NCI-H2029 treated with DMSO at 0.1 percent for 48 hours (cell line): ENCODE measurements at places on chromosomes 2 and 18.
A peak's percentile ranks its signal among the peaks of the same experiment; 100 is the strongest.

GRCh38 chr18:12023375-12023774 is 42.1 kb downstream of the IMPA2 start:
- no peak for DNase-seq

- no peak for DNase-seq
Measured at GRCh38 chr2:211084352-211084751, 528.0 kb downstream of the CPS1 start.

DNA sequence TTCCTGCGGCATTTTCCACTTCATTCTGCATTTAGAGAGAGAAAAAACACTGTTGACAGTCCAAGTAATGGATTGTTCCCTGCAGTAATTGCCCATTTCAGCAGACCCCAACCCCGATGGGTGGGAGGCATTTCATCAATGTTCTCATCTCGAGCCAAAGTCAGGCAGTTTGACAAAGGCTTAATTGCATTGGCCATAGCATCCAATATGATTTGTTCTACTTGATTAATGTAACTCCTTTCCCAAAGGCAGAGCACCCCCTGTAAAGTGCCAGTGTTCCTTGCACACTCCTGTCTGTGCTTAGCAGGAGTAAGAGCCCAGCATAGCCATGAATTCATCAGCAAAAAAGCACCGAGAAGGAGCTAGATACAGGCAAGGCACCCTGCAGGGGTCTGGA is 174.4 kb downstream of the SEPTIN10 start:
- DNase-seq, result no peak

DNA sequence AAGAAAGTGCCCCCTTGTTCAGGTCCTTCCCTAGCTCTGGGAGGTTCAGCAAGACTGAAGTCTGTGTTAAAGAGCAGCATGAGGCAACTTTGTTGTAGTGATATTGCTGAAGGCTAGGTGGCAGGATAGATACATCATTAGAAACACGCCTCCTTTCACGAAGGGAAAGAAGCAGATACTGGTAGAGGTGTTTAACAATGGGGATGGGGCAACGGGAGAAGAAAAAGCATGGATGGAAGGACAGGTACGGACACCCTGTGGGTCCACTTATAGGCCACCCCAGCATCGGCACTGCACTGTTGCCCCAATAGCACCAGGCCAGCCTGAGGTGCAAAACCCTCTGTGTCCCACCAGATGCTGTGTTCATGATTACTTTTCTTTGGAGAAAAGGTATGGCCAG is 3.5 kb upstream of the IGFBP5 start:
- peak; percentile 68 for DNase-seq

DNA sequence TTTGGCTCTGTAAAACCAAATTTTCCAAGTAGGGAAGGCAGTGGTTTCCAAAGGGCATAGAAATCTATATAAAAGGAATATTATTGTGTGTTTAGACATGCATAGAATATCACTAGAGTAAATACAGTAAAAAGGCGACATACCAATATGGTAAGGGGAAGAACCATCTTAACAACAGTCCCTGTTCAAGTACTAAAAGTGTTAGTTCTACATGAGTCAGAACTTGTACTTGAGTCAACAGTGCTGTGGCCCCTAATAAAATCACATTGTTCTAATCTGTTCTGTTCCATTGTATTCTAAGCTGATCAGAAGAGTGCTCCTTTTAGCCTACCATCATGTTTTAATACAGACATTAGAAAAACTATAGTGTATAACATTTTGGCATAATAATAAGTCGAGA is 36.1 kb upstream of the TNFRSF11A start:
- DNase-seq, result no peak
